Mucosa of descending colon (tissue), 3 donors: ENCODE measurements at places on chromosomes 13 and 19.

GRCh38 chr19:31717269-31717923, 368.2 kb upstream of the TSHZ3 start:
- DNase-seq, result no peak

GRCh38 chr19:56819166-56819565, 21.4 kb downstream of the PEG3 start:
- DNase-seq, result no peak

DNA sequence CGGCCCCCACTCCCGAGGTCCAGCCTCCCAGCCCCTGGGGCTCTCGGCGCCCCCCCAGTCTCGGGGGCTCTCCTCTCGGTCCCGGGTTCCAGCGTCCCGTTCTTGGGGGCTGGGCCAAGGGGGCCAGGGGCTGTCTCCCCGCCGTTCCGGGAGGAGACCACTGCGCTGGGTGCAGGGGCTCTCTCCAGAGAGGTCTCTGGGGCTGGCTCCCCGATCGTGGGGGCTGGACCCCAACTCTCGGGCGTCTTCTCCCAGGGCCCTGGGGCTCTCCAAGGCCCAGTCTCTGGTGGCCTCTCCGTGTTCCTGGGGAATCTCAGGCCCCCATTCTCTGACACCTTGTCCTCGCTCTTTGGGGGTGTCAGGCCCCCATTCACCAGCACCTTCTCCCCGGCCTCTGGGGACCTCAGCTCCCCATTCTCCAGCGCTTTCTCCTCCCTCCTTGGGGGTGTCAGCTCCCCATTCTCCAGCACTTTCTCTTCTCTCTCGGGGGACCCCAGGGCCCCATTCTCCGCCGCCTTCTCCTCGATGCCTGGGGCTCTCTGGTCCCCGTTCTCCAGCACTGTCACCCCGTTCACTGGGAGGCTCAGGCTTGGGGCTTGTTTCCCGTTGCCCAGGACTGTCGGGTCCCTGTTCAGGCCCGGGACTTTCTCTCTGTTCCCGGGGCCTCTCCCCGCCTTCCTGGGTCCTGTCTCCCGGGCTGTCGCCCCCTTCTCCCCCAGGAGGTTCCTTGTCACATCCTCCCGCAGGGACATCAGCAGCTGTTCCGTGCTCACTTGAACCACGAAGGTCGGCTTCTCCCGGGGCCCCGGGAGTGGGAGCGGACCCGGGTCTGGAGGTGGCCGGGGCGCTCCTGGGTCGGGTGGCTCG, 13.7 kb downstream of the LMTK3 start:
- DNase-seq, result no peak

GRCh38 chr19:18895824-18896341, at the start of gene CERS1:
Gene CERS1 (minus strand): TSS chr19:18896158. CDS start chr19:18896072, 86 bp downstream.
- DNase-seq, result no peak

GRCh38 chr19:29415507-29415906, 110.3 kb upstream of the VSTM2B start:
- DNase-seq, result no peak

GRCh38 chr13:104979281-104980030, 1556.0 kb downstream of the EFNB2 start:
- DNase-seq, result no peak

DNA sequence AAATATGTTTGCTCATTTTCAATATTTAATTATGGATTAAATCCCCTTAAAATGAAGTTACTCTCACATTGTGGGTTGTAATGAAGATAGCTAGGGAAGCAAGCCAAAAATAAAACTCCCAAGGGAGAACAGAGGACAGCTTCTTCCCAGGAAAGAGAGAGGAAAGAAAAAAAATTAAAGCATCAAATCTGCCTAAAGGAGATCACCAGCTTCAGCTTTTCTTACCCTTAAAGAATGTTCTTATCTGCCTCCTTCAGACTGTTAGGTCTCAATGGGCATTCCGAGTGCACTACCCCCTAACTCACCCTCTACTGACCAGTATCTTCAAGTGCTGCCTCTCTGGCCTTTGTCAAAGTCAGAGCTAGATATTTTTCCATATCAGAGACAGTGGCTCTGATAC, 55.2 kb downstream of the XPO4 start:
- no peak for DNase-seq

DNA sequence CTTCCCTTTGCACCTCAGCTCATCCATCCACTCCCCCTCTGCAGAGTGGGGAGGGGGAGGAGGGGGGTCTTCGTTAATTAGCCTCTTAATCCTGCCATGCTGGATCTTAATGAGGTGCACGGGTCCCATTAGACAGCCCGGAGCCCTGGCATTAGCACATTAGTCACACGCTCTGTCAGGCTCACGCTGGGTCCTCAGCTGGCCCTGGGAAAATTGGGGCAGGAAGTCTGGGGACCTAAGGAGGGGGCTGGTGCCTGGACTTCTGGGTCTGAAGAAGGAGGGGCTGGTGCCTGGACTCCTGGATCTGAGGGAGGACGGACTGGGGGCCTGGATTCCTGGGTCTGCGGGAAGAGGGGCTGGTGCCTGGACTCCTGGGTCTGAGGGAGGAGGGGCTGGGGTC, 444 bp upstream of the NCCRP1 start:
- DNase-seq, result no peak

- no peak for DNase-seq
Measured at GRCh38 chr13:23325191-23325590, 108.3 kb downstream of the SACS start.
